ENCODE measurements at places on chromosomes 4 and X.

- DNase-seq = no peak
Measured at GRCh38 chr4:128810331-128810870, 901 bp downstream of the JADE1 start.

DNA sequence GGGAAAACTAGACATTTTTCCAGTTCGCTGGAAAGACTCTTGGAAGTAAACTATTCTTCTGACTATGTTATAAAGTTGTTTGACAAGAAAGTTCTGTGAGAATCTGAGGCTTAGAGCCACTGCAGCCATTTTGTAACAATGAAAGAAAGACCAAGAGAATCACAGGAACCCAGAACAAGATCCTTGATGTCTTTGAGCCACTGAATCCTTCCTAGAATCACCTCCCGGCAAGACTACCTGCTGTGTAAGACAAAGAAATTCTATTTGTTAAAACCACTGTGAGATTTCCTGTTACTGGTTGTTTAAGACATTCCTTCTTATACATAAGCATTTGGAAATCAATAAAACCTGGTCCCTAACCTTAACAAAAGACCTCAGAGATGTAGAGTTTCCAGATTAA, 175.7 kb upstream of the RASGEF1B start:
- no peak for DNase-seq

GRCh38 chr4:145083891-145084605, 13.9 kb downstream of the ANAPC10 start:
- DNase-seq = no peak

DNA sequence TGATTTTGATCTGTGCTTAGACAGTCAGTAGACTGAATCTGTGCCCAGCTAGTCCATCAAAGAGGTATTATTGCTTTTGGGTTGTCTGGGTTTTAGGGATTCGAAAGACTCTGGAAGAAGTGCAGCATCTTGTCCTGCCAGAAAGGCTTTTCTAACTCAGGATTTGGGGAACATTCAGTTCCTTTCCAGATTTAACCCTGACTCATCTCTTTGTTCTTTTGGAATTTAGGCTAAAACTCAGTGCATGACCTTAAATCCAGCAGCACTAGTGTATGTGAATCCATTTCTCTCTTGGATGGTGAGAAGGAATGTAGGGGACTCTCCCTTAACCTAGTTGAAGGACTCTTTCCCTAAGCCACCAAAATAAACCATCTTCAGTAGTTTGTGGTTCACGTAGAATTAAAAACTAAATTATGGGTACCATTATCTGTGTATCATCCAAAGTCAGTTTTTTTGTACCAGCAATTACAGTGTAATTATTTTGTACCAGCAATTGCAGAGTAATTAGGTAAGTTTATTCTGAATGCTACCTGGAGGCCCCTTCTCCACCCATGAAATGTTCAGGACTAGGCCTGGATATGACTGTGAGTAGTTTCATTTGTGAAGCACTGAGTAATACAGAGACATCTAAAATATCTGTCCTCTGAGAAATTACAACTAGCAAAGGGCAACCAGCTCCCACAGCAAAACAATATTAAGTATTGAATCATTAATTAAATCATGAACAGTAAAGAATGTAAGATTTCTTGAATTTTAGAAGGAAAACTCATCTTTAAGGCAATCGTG, 384.0 kb downstream of the TMA16 start:
- no peak for DNase-seq

DNA sequence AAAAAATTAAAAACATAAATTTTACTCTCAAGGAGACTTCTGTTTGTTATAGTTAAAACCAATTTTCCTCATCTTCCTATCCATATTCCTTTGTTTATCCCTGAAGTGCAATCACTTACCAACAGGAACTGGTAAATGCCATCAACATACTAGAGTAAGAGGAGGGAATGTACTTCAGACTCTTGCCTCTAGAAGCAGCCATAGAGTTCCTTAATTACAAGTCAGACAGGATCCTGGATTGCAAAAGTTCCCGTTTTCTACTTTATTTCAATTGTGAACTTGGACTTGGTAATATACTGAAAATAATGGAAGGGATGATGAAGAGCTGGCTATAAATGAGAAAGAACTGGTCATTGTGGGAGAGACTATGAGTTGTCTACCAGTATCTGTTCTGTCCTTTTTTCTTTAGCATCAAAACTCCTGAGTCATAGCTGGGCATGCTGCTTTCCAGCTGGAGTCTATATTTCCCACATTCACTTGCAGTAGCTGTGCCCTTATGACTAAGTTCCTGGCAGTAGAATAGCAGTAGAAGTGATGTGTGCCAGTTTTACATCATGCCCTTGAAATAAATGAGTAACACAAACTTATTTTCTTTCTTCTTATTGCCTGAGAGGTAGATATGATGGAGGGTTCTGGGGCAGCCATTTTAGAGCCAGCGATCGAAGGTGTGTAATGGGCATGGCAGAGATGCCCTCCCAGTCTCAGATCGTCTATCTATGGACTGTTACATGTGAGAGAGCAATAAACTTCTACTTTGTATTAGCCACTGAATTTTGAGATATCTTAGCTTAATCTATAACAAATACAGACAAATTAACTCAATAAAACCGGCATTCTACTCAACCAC, 26.8 kb upstream of the SPARCL1 start:
- DNase-seq = no peak
